ENCODE measurements at places on chromosomes 7 and 10.

DNA sequence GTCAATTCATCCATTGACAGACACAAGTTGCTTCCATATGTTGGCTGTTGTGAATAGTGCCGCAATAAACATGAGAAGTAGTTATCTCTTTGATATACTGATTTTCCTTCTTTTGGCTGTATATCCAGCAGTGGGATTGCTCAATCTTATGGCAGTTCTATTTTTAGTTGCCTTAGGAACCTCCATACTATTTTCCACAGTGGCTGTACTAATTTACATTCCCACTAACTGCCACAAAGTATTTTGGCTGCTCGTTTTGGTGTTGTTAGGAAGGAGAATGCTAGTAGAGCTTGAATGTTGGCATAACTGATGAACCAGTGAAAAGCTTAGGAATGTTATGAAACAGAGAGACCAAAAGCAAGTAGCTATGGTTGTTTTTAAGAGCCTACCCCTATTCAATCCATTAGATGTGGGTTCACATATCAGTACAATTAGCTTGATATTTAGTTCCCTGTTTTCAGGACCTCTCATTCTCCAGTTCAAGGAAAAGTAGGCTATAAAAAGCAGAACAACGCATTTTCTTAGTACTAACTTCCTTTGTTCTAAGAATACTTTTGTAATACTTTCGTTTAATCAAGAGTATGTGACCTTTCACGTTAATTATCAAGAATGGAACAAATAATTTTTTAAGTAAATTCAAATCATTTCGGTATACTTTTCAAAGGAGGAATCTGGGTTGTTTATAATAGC lies 100.3 kb downstream of the FAS start:
- DNase-seq = no peak

- no peak for DNase-seq
Observed at GRCh38 chr7:86282014-86282682, 361.6 kb upstream of the GRM3 start.

DNA sequence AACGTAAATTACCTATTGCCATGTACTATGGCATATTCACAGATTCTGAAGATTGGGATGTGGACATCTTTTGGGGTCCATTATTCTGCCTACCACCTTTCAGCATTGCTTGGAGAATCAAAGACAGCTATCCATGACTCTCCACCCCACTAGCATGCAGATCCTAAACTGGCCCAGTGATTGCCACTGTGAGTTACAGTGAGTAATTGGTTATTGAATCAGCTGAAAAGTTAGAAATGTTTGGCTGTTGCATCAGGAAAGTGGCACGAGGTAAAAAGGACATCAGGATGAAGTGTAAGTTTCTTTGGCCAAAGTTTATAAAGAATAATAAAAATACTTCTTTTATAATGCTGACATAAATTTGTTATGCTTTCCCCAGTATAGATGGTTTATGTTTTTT lies 148.2 kb upstream of the ETV1 start:
- DNase-seq = no peak

DNA sequence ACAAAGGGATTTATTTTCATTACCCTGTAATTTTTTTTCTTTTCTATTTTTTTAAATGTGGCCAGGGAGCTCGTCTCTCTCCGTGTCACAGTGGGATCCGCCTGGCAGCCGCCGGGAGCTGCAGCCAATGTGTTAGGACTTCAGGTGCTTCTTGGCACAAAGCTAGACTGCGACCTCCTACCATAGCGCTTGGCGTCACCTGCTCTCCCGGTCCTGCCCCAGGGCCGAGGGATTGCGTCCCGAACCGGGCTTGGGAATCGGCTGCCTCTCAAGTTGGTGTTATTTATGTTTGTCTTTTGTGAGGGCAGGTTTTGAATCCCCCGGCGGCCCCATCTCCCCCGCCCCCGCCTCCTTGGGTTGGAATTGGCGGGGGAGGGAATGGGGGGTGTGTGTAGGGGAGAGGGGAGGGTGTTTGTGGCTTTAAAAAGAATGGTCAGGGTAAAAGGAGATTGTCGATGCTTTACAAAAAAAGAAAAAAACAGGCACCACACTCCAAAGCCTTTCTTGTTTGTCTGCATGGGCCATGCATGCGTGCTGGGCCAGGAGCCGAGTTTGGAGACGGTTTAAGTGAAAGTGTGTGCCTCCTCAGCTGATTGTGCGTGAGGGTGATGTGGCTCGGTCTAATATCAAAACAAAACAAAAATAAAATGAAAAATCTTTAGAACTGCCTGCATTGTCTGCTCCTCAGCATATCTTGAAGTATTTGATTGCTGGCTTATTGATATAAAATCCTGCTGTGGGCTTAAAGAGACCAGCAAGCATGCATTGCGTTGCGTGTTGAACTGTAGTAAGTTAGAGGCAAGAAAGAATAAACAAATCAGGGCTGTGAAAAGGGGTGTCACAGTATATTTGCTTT lies 1.2 kb downstream of the PPP1R9A start:
- peak; percentile 15 for DNase-seq

DNA sequence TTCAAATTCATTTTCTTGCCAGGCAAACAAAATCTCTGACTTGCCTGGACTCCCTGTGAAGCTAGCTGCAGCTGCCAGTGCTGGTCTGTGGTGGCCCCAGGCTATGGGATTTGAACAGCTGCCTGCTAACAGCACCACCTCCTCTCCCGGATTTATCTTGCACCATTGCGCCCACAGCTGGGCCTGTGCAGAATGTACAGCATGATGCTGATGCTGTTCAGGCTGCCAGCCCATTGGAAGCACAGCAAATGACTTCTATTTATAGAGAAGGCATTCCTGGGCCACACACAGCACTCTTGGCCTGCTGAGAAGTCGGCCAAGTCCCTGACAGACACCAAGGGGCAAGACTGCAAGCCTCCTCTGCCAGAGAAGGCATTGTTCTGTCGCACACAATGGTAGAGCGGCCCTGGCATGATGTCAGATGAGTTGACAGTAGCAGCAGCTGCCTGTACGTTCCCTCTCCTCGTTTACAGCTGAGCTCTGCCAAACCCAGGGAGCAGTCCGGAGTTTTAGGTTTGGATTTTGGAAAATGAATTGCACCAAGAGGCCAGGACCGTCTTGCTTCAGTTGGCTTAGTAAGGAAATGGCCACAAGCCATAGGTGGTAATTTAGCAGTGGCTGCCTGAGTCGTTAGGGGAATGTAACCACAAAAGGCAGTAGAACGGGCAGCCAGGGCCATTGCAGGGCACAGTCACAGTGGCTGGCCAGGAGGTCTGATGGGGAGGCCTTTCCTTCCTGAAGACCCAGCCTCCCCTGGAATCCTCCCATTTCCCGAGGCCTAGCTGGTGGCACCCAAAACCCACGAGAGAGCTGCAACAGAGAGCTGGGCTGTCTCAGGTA lies 38.5 kb downstream of the MTURN start:
- DNase-seq = no peak

DNA sequence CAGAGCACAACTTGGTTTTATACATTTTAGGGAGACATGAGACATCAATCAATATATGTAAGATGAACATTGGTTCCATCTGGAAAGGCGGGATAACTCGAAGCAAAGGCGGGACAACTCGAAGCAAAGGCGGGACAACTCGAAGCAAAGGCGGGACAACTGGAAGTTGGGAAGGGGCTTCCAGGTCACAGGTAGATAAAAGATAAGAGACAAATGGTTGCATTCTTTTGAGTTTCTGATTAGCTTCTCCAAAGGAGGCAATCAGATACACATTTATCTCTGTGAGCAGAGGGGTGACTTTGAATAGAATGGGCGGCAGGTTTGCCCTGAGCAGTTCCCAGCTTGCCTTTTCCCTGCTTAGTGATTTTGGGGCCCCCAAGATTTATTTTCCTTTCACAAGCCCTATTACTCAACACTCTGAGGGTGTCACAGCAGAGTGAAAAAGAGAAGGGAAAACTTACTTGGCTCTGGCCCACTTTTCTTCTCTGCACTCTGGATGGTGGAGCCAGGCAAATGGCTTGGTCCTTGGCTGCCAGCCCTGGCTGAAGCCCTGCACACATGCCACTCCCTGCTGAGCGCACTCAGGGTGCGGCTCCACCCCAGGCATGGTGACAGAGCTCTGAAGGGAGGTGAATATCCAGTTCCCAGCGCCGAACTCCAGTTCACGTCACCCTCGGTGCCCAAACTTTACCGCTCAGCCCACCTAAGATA lies 46.7 kb downstream of the PARD3 start:
- DNase-seq = no peak

DNA sequence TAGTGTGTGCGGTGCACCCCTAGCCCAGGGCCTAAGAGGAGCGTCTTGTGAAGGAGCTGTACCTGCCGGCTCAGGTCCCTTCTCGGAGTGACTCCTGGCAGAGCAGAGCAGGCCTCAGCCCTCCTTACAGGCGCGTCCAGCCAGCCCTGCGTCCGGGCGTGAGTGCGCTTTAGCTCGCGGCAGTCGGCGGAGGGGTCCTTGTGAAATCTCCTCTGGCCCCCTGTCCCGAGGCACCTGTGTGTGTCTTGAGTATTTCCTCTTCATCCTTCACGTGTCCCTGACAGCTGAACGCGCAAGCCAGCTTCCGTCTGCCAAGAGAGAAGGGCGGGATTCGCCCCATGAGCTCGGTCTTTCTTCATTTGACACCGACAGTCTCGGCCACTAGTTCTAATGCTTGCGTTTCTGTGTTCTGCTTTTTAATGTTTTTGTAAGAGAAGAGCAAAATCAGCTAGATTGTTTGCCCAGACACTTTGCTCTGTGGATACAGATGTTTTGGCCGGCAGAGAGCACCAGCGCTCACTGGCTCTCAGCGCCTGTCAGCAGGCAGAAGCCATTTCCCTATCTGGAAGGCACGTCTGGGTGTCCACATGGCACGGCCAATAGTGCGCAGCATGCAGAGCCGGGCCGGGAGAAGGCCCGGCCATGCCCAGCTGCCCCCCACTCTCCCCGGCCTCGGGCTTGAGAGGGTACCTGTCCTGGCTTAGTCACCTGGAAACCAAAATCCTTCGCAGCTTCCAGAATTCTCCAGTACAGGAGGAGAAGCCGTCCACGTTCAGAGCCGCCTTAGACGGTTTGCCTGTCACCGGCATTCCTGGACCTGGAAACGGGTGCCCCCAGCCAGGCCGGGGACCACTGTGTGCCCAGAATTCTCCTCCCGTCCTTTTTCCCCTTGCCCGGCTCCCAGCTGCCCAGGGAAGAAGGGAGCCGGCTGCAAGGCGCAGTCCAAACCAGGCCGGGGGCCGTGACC lies 7.0 kb downstream of the GET4 start:
- DNase-seq = no peak

DNA sequence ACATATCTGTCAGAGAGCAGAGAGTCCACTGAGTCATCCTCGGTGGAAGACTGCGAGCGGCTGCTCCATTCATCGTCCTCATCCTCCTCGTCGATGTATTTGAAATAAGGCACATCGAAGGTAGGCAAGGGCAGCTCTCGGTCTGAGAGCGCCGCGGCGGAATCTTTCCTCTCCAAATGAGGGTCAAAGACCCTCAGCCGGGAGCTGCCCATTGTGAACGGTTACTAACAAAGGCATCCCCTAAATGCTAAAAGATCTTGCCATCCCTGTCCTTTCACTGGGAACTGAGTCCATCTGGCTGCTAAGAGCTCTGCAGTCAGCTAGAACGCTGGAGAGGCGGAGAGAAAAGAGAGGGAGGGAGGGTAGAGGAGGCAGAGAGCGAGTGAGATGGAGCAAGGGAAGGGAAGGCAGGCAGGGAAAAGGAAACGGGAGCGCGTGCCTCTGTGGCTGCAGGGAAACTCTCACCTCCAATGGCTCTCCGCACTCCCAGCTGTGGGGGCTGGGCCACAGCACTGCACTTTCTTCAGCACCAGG lies 163.4 kb downstream of the RAPGEF5 start:
- DNase-seq = no peak

GRCh38 chr7:152512706-152513105 lies 76.9 kb upstream of the KMT2C start:
- DNase-seq = no peak

DNA sequence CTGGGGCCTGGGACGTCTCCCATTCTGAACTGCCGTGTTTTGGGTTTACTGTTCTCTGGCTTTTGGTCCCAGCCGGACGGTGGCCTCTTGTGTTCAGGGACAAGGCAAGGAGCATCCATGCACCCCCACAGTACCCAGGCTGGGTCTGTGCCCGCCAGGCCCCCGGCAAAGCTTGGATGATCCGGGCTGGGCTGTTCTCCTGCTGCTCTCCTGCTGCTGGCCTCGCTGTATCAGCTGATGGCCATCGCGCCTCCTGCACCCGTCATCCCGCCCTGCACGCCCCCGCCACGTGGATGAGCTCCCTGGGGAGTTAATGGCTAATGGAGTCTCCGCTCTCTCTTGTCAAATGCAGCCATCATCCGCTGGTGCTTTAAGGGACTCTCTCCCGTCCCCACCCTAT lies 14.9 kb upstream of the PSMG3 start:
- DNase-seq = no peak

DNA sequence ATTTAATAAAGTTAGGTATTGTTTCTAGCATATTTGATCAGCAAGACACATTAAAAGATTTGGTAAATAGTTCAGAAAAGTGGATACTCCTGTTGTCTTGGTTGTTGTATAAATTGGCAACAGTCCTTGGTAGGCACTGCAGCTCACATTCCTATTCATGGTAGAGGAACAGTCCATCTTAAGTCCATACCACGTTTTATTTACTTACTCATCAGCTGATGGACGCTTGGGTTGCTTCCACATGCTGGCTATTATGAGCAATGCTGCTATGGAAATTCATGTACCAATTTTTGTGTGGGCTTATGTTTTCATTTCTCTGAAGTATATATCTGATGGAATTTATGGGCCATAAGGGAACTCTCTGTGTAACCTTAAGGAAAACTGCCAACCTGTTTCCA lies 43.3 kb downstream of the C10orf120 start:
- no peak for DNase-seq

DNA sequence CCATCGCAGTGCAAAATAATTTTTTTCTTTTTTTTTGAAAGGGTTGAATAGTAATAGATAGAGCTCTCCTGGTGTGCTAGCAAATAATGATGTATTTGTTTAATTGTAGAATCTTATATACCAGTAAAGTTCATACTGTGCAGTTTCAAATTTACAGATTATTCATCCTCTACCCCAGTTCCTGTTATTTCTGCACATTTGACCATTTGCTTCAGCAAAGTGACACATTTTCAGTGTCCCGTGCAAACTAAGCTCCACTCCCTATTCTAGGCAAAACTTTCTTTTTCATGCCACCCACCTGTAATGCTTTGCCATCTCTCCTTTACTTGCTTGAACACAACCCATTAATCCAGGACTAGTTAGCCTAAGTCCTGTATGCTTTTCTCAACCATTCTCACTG lies 43.0 kb downstream of the SHOC2 start:
- DNase-seq = no peak

DNA sequence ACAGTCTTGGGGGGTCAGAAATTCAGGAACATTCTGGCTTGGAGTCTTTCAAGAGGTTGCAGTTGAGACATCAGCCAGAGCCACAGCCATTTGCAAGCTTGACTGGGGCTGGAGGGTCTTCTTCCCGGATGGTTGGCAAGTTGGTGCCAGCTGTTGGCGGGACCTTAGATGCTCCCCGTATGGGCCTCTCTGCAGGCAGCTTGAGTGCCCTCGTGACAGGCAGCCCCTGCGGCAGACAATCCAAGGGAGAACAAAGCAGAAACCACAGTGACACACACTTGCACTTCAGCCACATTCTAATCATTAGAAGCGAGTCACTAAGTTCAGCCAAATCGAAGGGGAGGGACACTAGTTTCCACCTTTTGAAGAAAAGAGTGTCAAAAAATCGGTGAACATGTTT lies 59.4 kb upstream of the MXI1 start:
- no peak for DNase-seq

Measured in GM13976 (cell line).